ENCODE measurements at places on chromosomes 2 and 18.

GRCh38 chr2:31384351-31384750 is 30.2 kb downstream of the XDH start:
- DNase-seq: no peak

DNA sequence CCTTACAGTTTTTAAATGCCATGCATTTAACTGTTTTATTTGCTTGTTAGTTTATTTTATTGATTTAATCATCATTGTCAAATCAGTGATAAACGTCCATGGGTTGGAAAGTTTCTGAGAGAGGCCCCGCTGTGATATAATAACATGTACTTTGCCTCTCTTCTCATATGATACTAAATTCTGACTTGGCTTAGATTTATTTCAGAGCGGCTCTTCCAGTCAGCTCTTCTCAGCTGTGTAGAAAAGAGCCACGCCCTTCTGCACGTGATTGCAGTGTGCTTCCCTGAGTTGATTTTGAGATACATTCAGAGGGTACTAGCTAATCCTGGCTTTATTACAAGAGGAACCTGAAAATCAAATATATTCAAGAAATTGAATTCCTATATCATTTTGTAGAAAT is 218.6 kb downstream of the KCNE4 start:
- DNase-seq: no peak

DNA sequence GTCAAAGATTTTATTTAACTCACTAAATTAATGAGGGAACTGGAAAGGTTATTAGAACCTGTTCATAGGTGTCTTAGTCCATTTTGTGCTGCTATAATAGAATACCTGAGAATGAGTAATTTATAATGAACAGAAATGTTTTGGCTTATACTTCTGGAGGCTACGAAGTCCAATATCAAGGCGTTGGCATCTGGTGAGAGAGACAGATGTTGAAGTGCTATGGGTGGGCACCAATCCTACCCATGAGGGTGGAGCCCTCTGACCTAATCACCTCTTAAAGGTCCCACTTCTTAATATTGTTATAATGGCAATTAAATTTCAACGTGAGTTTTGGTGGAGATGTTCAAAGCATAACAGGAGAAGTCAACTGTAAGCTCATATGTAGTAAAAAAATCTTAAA is 5.1 kb downstream of the RPIA start:
- DNase-seq: no peak

GRCh38 chr2:190173392-190173791 is 110.9 kb upstream of the MSTN start:
- DNase-seq: no peak

GRCh38 chr2:144596073-144596871 is 76.4 kb upstream of the ZEB2 start:
- no peak for DNase-seq

DNA sequence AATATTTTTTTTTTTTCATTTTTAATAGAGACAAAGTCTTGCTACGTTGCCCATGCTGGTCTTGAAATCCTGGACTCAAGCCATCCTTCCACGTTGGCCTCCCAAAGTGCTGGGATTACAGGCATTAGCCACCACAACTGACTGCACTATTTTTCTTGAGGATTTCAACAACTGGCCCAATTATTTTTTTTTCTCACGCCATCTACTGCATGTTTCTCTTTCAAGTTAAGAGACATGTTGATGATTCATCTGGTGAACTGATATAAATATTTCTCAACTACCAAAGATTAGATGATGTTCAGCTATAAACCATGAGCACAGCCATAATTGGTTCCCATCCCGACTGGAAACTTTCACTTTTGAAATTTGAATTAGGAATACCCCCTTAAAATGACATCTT is 688.4 kb upstream of the SYT4 start:
- DNase-seq: no peak

DNA sequence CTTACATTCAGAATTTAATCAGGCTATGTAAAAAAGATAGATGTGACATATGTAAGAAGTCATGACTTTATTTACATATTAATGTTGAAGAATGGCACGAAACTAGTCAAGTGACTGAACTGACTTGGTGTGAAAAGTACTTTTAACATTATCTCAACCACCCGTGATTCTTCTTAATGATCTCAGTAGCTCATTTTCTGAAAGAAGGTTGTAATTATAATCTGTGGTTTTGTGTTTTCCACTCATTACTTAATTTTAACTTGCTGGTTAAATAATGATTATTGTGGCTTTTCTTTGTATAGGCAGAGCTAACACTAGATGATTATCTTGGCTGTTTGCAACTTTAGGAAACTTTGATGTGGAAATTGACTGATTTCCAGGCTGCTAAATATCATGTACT is 18.5 kb downstream of the KCNJ13 start:
- DNase-seq: no peak

- DNase-seq: no peak
These were observed 174.2 kb upstream of the GLI2 start for GRCh38 chr2:120561379-120562035.

DNA sequence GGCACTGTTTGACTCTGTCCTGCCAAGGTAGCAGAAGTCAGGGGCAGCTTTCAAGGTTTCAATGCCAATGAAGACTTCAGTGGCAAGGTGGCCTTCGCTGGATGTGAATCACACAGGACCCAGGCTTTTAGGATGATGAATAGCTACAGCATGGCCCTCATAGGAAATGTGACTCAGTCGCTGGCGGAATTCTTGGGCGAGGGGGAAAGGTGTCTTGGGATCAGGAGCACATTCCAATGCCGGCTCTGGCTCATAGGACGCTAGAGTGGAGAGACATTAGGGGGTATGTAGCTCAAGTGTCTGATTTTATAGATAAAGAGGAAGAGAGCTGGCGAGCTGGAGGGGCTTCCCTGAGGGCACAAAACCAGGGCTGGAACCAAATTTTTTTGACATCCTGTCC is 68.6 kb downstream of the SMIM21 start:
- DNase-seq: no peak

- DNase-seq: no peak
These were observed 13.2 kb downstream of the SERPINE2 start for GRCh38 chr2:224025874-224026273.

- no peak for DNase-seq
These were observed 16.7 kb upstream of the ADI1 start for GRCh38 chr2:3535794-3536681.
